ENCODE measurements at places on chromosomes 11 and 22.

DNA sequence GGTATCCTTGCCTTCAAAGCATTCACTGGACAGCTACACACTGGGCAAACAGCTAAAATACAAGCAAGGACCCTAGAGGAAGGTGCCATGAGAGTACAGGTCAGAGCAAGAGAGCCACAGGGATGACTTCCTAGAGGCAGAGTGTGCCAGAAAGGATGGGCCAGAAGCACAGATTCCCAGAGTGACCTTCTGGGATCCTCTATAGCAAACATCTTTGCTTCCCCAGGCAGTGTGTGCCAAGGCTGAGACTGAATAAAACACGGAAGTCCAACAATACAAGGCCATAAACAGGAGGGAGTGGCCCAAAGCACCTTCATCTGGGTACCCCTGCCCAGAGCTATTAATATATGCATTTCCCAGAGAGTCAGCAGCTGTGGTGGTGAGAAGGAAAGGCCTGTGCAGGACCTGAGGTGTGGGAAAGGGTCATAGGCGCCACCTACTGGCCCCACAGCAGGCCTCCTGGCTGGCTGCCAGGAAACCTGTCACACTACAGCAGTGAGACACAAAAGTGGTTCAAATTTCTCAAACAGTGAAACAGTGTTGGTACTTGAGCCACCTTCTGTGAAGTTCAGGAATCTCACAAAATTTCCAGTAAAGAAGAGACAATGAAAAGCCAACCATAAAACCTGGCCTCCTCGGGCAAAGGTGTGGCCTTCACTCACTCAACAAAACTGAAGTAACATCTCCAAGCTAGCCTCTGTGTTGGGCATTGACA lies 20.3 kb downstream of the CLPB start:
- DNase-seq, result peak; percentile 94

DNA sequence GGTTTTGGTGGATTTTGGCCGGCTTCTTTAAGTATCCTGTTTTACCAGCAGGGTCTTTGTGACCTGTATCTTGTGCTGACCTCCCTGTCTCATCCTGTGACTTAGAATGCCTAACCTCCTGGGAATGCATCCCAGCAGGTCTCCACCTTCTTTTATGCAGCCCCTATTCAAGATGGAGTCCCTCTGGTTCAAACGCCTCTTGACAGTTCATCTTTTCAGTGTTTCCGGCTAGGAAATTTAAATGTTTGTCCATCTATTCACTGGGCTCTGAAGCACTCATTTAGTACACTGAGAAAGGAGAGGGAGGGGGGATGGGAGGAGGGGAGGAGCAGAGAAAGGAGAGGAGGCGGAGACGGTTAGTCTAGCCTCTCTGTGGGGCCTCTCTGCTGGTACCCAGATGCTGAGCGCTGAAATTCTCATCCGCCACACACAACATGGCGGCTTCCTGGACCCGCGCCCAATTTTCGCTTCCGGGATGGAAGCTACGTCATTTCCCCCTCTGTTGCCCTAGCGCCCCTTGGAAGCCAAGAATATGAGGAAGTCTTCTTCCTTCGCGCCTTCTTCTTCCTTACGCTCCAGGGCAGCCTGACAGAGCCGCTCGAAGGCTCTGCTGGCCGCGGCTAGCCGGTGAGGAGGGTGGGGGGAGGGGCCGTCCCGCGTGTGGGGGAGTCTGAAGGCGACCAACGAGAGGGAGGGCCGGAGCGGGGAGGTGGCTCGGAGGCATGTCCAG lies 69.0 kb upstream of the SYT13 start:
- DNase-seq, result peak; percentile 92

- DNase-seq, result no peak
Observed at GRCh38 chr11:66470015-66470414, 3.3 kb downstream of the PELI3 start.

- DNase-seq, result no peak
Observed at GRCh38 chr22:37599153-37599552, 9.5 kb upstream of the GGA1 start.

- peak; percentile 66 for DNase-seq
Observed at GRCh38 chr11:78823588-78823987, 248.9 kb upstream of the NARS2 start.

DNA sequence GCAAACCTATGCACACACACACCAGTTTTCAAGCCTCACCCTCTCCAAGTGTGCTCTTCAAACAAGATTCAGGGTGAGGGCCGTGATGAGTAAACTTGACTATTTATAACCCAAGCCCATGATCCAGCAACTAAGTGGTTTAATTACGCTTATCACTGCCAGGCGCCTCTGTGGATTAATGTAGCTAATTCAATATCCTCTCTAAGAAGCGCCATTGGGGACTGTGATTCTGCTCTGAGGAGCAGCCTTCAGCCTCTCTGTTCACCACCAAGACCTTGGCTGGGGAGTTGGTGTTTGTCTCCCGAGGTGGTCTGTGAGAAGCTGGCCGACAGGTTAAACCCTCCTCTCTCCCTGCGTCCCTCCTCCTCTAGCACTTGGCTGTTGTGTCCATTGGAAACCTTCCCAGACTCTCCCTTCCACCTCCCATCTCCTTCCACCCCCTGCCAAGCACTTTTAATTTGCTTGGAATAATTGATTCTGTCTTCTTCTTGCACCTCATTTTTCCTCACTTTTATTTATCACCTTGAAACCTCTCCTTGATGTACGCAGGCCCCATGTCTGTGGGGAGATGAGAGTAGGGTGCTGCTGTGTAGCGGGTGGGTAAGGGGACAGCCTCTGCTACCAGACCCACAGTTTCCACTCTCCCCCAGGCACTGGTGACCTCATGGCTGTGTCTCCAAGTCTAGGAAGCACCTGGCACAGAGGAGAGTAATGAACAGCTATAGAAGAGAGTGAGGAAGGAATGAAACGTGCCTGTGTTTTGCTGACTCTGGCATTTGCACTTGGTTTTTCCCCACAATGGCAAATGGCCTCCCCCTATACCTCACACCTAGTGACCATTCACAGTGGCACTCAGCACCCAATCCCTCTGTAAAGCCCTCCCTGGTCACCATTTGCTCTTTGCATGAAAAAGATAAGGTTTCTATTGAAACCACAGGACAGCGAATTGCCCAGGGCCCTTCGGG lies 236.6 kb downstream of the GRIK4 start:
- DNase-seq, result no peak

- peak; percentile 11 for DNase-seq
Observed at GRCh38 chr11:24163146-24163545, 333.7 kb upstream of the LUZP2 start.

DNA sequence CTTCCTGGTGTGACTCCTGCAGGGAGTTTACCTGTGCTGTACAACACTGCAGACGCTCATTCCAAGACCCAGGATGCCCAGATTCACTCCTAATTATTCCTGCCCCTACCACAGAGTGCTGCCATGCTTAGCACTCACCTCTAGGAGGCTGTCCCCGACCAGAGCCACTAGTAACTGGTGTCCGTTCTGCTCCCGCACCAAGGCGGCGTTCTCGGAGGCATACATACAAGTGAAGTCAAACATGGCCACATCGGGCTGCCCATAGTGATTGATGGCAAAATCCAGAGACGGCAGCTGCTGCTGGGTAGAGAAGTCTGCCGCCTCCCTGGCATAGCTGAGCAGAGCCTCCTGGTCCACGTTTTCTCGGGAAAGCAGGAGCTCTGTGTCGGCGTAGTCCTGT lies 122.3 kb upstream of the BID start:
- DNase-seq, result no peak

- peak; percentile 39 for DNase-seq
Observed at GRCh38 chr22:35749808-35750207, 32.1 kb downstream of the APOL5 start.

GRCh38 chr11:29328961-29329441 lies 687.8 kb downstream of the KCNA4 start:
- DNase-seq, result peak; percentile 89

- no peak for DNase-seq
Observed at GRCh38 chr11:123773026-123773425, 18.7 kb upstream of the OR6X1 start.

DNA sequence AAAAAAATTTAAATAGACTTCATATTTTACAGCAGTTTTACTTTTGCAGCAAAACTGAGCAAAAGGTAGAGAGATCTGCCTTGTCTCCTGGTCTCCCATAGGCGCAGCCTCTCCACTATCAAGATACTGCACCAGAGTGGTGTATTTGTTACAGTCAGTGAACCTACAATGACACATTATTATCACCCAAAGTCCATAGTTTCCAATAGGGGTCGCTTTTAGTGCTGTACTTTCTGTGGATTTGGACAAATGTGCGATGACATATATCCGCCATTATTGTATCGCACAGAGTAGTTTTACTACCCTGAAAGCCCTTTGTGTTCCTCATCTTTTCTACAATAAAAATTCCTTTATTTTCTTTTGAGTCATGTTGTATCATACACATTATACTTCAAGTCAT lies 153.2 kb upstream of the CCDC179 start:
- DNase-seq, result no peak

GRCh38 chr11:120031156-120031555 lies 106.8 kb downstream of the TRIM29 start:
- DNase-seq, result no peak

GRCh38 chr22:30178181-30179126 lies 68.1 kb downstream of the LIF start:
- peak; percentile 51 for DNase-seq

GRCh38 chr11:82686211-82686610 lies 47.5 kb downstream of the FAM181B start:
- DNase-seq, result no peak

DNA sequence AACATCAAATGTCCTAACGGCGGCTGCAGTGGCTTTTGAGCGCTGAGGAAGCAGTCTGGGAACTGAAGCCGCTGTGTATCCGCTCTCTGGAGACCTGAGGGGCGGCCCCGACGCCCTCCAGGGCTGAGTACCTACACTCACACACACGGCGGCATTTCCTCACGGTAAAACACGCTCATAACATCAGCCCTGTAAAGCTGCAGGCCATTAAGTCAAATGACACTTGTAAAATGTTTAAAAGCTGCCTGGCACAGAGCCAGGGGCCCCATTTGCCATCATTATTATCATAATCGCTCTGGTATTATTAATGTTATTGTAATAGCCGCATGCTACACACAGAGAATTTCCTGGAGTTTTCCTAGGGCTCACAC lies 5.1 kb downstream of the CARS1 start:
- no peak for DNase-seq

GRCh38 chr11:36488096-36488495 lies 22.0 kb downstream of the TRAF6 start:
- DNase-seq, result no peak

DNA sequence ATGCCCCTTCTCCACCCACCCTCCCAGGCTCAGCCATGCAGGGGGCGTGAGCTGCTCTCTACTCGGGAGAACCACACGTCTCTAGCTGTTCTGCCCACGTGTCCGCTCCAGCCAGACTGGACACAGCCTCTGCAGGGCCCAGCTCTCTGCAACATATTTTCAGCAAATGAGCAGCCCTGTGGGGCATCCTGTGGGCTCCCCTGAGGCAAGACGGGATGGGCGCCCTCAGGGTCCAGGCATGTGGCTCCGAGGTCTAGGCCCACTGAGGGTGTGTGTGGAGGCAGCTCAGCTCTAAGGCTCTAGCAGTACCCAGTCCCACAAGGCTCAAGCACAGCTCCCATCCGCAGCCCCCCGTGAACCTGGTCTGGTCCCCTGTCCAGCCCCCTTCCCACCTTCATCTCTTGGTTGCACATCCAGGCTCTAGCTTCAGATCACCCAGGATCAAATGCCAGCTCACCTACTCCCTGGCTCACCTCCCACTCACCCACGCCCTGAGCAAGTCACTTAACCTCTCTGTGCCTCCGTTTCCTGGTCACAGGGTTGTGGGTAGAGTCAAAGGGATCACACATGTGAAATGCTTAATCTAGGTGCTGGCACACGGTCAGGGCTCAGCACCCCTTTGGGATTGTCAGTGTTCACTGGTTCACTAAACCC lies 57.8 kb upstream of the TCF20 start:
- no peak for DNase-seq

DNA sequence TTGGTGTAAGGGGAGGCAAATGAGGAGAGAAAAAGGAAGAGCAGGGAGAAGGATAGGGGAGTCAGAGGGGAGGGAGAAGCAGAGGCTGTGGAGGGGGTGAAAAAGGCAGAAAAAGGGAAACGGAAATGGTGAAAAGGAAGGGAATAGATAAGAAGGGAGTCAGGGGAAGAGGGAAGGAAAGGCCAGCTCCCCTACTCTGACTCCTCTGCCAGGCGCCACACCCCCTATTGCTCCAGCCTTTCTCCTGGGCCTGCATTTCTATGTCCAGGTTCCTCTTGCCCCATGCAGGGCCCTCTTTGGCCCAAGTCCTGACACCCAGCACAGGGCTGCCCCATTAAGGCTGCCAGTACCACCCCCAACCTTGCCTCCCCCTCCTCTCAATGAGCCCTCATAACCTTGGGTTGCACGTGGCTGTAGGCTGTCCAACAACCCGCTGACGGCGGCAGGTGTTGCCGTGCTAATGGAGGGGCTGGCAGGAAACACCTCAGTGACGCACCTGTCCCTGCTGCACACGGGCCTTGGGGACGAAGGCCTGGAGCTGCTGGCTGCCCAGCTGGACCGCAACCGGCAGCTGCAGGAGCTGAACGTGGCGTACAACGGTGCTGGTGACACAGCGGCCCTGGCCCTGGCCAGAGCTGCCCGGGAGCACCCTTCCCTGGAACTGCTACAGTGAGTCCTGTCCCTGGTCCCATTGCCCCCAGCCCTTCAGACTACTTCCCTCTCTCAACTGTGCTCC lies 3.4 kb upstream of the NHERF4 start:
- no peak for DNase-seq

DNA sequence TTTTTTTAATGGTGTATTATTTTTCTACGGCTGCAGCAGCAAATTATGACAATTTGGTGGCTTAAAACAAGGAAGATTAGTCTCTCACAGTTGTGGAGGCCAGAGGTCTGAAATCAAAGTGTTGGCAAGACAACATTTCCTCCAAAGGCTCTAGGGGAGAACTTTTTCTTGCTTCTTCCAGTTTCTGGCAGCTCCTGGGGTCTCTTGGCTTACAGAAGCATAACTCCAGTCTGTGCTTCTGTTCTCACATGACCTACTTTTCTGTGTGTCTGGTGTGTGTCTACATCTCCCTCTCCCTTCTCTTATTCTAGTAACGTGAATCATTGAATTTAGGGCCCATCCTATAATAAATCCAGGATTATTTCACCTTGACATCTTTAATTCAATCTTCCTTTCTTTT lies 551.9 kb upstream of the LUZP2 start:
- DNase-seq, result no peak

DNA sequence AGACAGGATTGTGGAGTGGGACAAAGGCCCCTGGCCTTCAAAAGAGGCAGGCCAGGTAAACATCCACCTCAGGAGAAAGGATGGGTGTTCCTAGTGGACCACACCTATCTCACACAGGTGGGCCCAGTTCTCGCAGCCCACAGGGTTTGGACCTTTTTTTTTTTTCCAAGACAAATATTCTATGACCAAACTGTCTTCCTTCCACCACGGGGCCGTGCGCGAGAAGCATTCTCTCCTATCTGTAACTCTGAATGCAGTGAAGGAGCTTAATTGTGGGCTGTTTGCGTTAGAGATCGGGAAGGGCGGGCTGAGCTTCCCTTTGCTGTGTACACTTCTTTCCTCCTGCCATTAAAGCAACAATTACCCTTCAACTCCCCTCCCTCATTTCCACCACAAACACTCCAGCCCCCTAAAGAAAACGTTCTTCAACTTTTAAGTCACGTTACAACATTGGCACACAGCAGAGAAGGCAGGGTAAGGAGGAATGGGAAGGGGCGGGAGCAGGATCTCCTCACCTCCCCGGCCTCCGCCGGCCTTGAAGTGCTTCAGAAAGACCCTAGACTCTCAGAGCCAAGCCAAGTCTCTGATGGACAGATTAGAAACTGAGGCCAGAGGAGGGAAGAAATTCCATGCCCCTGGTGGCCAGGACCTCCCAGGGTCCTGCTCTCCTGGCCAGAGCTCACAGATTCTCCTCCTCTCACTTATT lies 238.4 kb downstream of the BUD13 start:
- DNase-seq, result no peak
